ENCODE measurements at places on chromosomes 6 and 20.
A peak's percentile ranks its signal among the peaks of the same experiment; 100 is the strongest.

DNA sequence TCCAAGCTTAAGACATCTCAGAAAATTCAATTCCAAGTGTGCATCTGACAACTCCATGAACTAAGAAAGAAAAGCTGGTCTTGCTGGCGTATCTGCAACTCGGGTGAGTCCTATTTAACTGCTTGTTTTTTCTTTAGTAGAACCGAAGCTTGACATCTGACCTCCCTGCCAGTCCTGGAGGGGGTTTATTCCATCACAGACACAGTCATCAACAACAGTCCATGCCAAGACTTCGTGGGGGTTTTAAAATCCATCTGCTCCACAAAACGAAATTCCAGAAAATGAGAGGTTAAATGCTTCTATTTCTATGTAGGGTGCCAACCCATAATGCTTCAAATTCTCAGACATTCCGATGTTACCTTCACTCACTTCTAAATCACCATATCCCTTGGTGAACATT, 133.9 kb downstream of the IPCEF1 start:
- DNase-seq: no peak

GRCh38 chr6:16437984-16438383, 199.6 kb downstream of the GMPR start:
- DNase-seq: no peak

DNA sequence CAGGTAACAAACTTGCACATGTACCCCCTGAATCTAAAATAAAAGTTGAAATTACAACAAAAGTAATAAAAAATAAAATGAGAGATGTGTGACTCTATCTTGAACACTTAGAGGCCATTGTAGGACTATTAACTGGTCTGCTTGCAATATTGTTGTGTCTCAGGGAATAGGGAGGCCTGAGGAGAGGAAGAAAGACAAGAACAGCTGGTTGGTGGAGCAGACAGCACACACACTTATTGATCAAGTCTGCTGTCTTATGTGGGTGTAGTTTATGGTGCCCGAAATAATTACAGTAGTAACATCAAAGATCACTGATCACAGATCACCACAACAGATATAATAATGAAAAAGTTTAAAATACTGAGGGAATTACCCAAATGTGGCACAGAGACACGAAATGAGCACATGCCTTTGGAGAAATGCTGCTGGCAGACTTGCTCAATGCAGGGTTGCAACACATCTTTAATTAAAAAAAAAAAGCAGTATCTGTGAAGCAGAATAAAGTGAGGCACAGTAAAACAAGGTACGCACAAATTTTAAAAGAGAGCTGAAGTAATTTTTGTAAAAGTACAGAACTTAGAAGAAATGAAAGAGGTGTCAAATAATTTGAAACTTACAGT, 110.1 kb upstream of the HDAC2 start:
- DNase-seq: no peak

DNA sequence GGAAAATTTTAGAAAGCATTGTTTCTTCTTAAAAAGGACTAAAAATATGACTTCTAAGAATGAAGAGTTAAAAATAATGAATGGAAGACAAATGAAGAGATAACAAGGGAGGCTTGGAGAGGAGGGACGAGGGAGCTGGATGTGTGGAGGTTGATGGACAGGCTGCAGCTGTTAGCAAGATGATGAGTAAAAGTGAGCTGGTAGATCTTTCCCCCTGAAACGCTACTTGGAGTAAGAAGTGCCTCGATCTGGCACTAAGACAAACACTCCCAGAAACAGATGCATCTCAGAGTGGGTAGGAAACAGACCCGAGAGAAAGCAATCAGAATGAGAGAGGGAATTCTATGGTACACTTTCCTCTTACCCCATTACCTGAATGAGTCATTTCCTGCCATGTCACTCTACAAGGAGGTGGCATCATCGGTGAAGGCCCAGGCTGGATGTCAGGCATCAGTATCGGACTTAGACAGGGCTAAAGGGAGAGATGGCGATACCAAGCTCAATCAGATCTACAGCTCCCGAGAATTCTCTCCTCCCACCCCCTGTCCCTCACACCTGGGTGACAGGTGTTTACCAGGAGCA, 154.1 kb upstream of the BMP2 start:
- DNase-seq: no peak

- no peak for DNase-seq
These were observed 92.9 kb downstream of the SAMD3 start for GRCh38 chr6:130129762-130130246.

DNA sequence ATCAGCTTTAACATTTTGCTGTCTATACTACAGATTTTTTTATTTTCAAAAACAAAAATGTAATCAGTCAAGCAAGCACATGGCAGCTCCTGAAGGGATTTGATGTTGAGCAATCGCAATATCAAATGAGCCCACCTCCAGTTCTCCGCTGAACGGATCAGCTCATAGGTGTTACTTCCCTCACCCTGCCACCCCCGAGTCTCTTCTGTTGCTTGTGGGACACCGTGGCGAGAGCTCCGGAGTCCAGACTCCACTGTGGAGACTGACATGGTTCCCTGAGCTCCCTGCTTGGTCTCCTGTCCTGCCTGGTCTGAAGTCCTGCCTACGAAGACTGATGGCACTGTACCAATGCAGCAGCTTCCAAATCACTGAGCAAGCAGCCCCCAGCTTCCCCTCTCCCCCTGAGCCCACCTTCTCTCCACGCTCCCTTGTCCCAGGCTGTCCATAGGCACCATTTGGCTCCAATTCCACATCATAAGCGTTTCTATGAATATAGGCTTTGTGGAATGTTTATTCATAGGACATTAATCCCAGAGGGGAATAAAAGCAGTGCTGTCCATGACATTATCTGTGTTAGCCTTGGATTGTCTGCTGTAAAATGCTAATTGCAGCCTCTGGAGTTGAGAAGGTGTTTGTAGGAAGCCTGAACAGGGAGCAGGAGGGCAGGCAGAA, 162.2 kb downstream of the LY86 start:
- DNase-seq: no peak

- DNase-seq: peak; percentile 8
These were observed 233.6 kb upstream of the BMP2 start for GRCh38 chr20:6533761-6534479.

GRCh38 chr6:109791301-109791700, 100.2 kb downstream of the FIG4 start:
- DNase-seq: no peak

Data from ELR (cell line).